Caco-2 (cell line): ENCODE measurements at places on chromosomes 12 and 14.

DNA sequence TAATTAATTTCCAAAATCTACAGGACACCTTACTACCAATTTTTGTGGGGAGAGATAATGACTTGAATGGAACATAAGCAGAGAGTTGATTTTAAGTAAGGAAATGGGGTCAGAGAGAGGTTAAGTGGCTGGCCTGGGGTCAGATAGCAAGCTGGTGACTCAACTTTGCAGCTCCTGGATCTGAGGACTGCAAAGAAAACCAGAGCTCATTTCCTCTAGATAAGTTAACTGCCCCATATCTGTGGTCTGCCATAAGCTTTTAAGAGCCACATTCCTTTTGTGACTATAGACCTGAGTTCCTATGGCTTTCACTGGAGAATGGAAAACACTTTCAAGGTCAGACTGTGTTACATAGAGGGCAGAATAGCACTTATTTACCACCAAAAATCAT, 201.2 kb upstream of the PRICKLE1 start:
- DNase-seq, result peak; percentile 30

DNA sequence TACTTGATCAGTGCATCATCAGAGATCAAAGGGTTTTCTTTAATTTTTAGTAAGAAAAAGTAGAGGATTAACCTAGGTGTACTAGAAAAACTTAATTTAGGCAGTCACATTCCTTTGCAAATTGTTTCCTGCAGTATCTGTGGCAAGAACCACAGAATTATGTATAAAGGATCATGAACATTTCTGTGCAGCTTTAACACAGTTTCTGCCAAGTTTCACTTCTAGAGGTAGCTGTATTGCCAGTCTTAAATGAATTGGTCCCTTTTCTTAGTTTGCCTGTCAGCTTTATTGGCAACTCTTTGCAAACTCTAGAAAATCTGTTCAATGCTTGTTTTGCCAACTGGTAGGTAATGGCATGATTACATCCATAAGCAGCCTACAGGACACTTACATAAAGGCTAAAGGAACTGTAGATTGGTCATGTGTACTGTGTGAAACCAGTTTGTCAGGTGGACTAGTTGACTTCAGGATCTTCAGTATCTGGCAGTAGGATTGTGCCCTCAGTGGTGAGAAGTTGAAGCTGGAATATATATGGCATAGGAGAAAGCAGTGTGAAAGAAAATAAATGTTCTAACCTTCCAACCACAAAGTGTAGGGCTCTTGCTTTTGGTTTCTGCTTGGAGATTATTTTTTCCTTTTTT, 75.9 kb downstream of the TTLL5 start:
- no peak for DNase-seq

GRCh38 chr12:45575823-45576475, 153.6 kb upstream of the ARID2 start:
- no peak for DNase-seq

- DNase-seq, result peak; percentile 64
These were observed 41.6 kb upstream of the CAPRIN2 start for GRCh38 chr12:30796313-30796780.

GRCh38 chr14:88933191-88933590, 108.7 kb downstream of the TTC8 start:
- DNase-seq, result no peak
